Immature natural killer cell (primary cell): ENCODE measurements at places on chromosomes 4 and X. TPM values are rescaled to one million over a fixed set of nuclear protein-coding genes. Genes with fewer than 3 reads are reported as not detected.

DNA sequence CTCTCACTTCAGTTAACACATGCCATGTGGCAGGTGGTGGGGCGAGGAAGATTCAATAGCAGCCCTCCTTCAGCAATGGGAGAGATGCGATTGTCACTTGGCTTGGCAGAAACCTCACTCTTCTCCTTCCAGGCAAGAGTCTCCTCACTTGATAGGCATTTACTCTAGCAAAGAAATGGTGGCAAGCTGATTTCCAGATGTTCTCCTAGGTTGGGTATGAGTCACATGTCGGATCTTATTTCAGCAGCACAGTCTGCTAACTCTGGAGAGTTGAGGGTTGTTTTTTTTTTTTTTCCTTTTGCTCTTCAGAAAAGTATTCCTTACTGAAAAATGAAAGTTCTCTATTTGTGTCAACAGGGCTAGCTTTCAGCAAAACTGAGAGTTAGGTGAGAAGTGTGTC, 119.5 kb upstream of the CHRDL1 start:
- DNase-seq: no peak

GRCh38 chr4:3184725-3185124, 64.2 kb upstream of the MSANTD1 start:
- no peak for DNase-seq

The TSPAN6 gene
- 0.64 TPM for polyA plus RNA-seq

The GC gene
- polyA plus RNA-seq: not detected

The LANCL3 gene
- polyA plus RNA-seq: 1.0 TPM

The MAGEA1 gene
- not detected for polyA plus RNA-seq
